ENCODE measurements at places on chromosomes 16 and 17.

- DNase-seq = peak; percentile 54
Observed at GRCh38 chr17:7440113-7440833, 961 bp downstream of the FGF11 start.

- peak; percentile 28 for DNase-seq
Observed at GRCh38 chr17:28086519-28086918, 44.0 kb downstream of the NLK start.

GRCh38 chr17:47850692-47851573 is at the start of gene SP6:
Gene SP6 (minus strand): TSS chr17:47851163. CDS start chr17:47848429, 2,734 bp downstream.
- DNase-seq = peak; percentile 71

GRCh38 chr16:88264641-88265285 is 118.0 kb upstream of the ZNF469 start:
- DNase-seq = peak; percentile 87

- peak; percentile 47 for DNase-seq
Observed at GRCh38 chr17:60598001-60598736, 1.8 kb upstream of the PPM1D start.

DNA sequence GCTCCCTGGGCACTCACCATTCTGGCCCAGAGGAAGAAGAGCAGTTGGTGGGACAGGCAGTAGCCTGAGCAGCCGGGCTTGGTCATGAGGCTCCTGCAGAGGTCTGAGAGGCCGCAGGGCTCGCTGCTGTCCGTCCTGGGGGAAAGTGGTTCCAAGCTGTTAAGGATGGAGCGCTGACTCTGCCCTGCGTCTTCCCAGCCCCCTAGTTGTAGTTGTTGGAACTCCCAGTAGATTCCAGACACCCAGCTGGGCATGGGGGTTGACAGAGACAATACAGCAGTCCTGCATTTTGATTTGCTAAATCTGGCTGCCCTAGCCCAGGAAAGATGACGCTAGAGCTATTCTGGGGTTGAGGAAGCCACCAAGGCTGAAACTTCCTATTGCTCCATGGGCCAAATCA is 7.3 kb downstream of the C16orf89 start:
- DNase-seq = no peak

DNA sequence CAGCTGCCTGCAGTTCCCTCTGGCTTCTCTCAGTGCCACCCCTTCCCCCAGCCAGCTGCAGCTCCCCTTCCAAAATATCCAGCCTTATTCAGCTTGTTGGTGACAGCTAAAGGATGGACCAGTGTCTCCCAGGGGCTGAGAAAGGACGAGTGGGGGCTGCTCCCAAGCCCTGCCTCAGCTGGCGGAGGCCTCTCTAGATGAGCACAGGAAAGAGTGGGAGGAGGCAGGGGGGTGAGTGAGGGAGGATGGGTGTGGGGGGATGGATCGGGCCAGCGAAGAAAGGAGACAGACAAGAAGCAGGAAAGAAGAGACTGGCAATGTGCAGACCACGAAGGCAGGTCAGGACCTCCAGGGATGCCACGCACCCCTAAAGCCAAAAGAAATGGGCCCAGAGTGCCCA is 17.5 kb downstream of the PIPOX start:
- no peak for DNase-seq

DNA sequence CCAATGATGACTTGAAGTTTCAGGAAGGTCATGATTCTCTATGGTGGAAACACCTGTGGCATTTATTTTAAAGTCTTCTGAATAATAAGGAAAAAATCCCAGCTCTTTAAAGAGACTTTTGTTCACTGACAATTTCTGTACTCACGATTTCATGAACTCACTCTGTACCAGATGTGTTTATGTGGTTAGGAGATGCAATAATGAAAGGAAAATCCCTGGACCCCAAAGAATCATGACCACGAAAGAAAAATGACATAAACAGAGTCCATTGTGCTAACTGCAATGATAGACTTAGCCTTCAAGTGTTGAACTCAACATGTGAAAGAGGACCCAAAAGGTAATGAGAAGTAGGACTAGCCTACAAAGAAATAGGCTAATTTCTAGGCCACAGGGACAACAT is 947.5 kb downstream of the CDH11 start:
- DNase-seq = no peak

DNA sequence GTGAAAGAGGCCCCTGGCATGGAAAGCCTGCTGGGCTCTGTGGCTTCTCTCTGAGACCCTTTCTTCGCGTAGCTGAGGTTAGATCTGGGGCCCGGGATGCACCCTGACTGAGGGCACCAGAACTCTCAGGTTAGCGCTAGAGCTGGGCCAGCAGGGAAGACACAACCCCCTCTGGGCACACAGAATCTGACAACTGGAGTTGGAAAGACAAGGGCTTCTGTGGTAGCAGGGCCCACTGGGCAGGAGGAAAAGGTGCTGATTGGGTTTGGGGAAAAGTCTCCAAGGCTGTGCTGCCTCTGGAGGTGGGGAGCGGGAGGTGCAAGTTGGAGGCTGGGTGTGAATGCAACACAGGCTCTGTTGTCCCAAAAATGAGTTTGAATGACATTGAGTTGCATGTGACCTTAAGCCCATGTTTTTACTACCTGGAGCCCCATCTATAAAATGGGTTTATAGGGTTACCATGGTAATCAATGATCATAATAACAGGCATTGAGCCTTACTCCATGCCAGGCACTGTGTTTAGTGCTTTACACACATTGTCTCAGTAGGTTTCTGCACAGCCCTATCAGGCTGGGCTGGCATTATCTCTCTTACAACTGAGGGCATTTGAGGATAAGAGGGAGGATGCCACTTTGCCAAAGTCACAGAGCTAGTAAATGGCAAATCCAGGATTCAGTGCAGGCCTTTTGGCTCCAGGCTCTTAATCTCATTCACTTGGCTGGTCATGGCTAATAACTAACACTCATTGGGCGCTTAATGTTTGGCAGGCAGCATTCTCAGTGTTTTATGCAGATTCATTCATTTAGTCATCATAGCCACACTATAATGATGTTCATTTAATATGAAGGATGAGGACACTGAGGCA is 9.5 kb upstream of the IGFBP4 start:
- DNase-seq = peak; percentile 74

GRCh38 chr16:50721549-50722404 is 20.1 kb upstream of the CYLD start:
- peak; percentile 51 for DNase-seq

DNA sequence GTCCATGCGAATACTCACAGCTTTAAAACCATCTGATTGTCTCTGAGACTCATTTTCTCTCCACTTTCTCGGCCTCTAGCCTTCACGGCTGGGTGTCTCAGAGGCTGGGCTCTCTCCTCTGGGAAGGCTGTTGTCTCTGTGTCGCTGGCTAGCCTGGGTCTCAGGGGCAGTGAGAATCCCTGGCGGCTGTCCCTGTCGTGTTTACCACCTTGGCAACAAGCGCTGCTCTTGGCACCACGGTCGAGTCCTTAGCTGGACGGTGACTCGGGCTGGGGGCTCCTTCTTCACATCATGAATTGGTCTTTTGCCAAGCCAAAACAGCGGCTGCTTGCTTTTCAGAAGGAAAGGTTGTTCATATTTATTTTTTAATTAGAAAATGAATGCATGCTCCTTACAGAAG is 81.1 kb downstream of the MSI2 start:
- no peak for DNase-seq

GRCh38 chr17:62206550-62206949 is 141.5 kb upstream of the MED13 start:
- DNase-seq = no peak
